Skeletal muscle cell (primary cell): ENCODE measurements at places on chromosomes 6 and 20.

GRCh38 chr6:167934426-167934864 is 63.0 kb upstream of the KIF25 start:
- no peak for DNase-seq

DNA sequence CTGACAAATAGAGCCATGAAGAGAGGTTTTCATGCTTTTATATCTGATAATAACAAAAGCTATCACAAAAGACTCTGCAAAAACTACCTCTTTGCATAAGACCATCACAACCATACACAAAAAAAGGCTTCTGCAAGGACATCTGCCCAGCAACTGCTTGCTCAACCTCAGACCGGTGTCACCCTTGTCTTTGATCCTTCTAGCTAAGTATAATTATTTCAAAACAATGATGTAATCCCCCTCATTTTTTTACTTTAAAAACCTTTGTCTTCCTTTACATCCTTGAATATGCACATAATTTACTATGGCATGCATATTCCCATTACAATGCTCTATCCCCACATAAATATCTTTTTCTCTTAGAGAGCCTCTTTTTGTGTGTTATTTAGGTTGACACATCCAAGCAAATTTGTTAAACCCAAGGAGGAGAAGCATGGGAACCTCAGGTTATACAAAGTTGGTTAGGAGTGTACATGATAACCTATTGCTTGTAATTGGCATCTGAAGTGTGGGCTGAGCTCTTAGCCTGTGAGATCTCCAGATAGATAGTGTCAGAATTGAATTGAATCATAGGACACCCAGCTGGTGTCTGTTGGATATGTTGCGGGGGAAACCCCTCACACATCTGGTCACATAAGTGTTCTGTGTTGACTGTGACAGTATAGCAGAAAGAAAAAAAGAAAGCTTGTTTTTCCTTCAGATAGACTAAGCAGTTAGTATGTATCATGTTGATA is 20.7 kb upstream of the CGA start:
- DNase-seq, result no peak

- no peak for DNase-seq
Observed at GRCh38 chr6:150275489-150275888, 93.3 kb upstream of the IYD start.

DNA sequence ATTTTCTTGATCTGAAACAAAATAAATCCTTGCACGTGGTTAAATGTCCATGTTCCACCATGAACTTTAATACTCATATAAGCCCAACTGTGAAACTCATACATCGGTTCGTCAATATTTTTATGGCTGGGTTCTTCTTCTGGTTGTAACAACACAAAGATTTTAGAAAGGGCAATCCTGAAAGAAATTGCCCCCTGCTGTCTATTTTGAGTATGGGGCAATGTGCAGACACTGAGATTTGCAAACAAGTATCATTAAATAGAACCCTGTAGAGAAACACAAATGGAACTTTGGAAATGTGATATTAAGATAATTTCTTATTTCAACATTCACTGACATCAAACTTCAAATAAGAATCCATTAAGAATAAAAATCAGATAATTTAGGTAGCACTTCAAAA is 80.2 kb upstream of the PHACTR1 start:
- no peak for DNase-seq

DNA sequence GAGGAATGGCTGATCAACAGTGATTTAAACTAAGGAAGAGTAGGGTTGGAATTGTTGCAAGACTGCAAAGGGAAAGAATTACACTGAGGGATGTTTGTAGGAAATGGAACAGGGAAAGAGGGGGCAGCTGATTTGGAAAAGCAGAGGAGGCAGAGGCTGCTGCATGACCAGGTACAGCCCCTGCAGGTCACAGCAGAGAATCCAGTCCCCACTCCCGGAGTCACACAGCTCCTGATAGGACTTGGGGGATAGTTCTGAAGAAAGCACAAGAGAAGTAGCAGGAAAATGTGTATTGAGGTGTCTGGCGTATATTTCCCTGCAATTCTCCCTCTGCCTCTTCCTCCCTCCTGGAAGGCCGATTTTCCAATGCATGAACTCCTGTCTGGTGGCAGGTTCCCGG is 92.5 kb upstream of the PDE10A start:
- DNase-seq, result no peak

GRCh38 chr6:48472091-48472490 is 361.1 kb upstream of the PTCHD4 start:
- DNase-seq, result no peak

DNA sequence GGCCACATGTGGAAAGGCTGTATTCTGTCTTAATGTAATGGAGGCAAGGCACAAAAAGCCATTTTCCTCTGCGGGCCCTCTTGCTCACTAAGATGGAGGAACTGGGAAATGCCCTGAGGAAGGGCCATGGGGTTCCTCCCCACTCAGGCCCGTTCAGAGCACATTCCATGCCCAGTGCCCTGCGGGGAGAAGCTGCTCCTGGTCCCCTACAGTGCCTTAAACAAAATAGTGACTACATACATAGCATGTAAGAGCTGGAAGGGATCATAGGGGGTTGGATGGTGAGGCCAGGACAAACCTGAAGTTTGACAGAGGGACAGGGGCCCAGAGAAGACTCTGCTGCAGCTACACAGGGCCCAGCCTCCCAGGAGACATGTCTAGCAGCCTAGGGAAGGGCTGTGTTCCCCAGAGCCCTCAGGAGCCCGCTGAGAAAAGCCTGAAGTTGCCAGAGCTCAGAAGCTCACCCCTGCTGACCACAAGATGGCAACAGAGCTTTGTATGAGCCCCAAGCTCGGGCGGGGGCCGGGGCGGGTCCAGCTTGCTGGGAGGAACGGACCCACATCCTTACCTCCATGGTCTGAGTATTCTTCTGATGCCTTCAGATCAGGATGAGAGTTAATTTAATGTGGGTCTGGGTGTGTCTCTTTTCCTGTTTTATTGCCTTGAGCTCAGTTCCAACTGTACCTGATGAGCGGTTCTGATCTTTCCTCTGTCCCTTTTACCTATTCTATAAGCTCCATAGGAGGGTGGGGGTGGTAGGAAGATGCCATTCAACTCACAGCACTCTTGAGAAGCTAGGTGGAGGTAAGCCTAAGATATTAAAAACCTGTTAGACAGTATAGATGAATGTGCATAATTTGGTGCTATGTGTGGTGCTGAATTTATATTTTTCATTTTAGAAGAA is 242.9 kb downstream of the CDC5L start:
- DNase-seq, result no peak

DNA sequence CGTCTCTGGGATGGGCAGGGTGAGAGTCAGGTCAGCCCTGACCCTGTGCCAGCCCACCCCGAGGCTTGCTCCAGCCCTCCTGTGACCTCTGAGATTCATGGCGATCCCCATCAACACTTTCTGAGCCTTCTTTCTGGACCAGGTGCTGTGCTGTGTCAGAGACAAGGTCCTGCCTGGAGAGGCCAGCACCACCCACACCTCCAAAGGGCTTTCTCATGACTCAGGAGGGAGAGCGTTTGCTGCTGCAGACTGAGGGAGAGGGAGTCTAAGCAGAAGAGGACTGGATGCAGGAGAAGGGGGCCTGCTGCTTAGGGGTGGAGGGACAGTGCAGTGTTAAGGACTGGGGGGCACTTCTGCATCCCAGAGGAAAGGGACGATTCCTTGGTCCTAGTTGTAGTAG is 193.5 kb downstream of the LRFN2 start:
- no peak for DNase-seq

DNA sequence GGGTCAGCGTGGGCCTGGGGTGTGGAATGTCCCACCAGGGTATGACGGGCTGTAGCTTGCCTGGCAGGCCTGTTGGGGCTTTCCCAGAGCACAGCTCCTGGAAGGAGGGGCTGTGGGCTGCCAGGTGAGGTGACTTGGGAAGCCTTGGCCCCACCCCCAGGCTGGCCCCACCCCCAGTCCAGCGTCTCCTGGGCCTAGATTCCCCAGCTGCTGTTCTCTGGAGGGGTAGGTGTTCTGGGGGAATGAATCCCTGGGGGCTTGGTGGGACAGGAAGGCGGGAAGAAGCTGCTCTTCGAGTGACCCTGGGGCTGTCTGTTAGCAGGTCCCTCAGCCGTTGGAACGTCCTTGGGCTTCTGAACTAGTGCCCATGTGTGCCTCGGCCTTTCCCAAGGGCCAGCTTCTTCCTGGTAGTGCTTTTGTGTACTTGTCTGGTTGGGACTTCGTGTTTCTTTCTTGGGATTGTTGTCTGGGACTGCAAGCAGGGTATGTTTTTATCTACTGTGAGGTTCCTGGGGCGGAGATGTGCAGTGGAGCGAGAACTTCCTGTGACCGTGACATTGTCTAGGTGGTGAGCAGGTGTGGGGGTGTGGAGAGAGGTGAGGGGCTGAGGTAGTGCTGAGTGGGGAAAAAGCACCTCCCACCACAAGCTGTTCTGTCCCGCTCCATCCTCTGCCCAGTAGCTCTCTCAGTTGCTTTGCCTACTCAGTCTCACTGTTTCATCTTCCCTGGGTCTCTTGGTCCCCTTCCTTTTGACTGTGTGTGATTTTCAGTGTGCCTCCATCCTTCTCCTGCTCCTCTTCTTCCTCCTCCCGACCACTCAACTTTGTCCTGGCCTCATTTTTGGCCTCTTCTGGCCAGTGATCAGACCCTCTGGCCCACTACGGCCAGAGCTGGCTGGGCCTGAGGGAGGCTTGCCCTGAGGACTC is 1.3 kb upstream of the DDR1 start:
- no peak for DNase-seq

GRCh38 chr6:21639316-21639715 is 45.8 kb downstream of the SOX4 start:
- no peak for DNase-seq

- DNase-seq, result no peak
Observed at GRCh38 chr20:16132036-16132798, 441.0 kb downstream of the KIF16B start.

DNA sequence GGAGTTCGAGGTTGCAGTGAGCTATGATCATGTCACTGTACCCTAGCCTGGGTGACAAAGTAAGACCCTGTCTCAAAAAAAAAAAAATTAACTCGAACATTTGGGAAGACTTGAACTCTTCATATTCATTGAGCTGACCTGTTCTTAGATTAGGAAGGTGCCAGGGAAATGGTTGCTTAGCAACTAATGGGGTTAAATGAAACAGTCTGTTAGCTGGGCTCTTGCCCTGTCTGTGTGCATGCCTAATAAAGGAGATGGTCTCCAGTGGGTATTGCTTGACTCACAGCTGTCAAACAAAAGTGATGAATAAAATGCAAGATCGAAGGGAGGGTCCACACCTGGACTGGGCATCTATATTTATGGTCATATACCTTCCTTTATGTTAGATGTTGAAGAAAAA is 101.8 kb downstream of the KLHL32 start:
- no peak for DNase-seq

DNA sequence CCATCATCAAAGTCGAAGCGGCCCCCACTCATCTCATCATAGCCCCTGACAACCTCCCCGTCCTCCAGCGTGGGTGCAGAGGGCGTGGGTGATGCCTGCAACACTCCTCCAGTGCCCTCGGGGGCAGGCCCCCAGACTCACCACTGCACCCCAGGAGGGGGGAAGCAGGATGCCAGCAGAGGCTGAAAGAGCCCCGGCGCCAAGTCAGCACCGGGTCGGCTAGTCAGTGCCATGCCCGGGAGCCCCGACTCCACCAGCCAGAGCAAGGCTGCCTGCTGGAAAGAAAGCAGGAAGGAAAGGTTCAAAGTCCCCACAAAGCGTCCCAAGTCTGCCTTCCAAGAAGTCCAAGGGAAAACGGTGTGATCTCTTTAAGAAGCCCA is 324 bp downstream of the JPH2 start:
- DNase-seq, result no peak

DNA sequence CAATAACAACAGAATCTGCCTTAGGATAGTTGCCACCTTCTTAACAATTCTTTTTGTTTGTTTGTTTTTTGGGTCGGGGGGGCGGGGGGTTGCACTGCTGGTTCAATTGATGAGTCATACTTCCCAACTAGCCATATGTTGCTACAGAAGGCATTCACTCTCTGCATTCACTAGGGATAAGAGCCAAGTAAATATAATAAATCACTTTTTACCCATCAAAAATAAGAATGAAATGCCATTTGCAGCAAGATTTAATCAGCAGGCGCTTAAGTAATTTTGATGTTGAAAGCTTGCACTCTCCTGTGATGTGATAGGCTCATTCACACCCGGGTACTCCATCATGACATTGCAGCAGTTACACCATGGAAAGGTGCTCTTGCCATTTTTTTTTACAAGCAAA is 209.8 kb downstream of the HIVEP2 start:
- peak; percentile 6 for DNase-seq

DNA sequence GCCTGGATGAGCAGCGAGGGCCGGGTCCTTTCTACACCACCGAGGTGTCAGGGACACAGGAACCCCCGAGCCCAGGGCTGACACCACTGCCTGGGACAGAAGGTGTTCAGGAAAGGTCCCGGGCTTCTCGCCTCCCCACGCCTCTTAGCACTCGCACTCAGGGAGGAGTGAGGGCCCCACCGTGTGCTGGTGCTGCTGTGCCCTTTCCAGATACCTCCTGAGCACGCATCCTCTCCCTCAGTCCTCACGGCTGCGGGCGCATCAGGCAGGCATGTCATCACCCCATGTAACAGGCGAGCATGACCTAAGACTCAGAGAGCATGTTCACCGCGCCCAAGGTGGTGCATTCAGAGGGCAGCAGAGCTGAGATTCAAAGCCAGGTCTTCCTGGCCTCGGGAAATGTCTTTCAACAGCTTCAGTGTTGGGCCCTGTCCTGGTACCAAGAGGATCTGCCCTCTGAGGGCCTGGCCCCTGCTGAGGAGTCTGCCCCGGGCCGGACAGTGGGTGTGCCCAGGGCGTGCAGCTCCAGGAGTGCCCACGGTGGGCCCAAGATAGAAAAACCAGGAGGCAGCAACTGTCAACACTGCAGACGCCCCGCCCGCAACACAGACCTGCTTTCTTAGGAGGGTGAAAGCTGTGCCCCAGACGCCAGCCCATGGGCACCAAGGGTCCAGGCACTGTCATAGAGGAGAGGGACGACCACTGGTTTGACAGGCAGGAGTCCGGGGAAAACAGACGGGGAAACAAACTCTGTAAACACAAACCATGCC is 29.2 kb downstream of the TGM2 start:
- no peak for DNase-seq

- DNase-seq, result no peak
Observed at GRCh38 chr20:1539816-1540419, 17.6 kb downstream of the SIRPD start.

GRCh38 chr20:47718398-47718797 is 66.9 kb downstream of the SULF2 start:
- DNase-seq, result no peak

DNA sequence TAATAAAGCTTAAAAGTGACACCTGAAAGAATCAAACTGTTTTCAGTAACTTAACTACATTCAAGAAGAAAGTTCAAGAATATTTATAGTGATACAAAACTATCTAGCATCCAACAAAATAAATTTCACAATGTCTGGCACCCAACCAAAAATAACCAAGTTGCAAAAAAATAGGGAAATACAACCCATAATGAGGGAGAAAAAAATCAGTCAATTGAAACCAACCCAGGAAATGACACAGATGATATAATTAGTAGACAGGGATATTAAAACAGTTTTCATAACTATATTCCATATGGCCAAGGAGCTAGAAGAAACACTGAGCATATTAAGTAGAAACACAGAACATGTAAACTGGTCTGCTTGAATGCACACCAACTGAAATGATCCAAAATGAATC is 120.2 kb upstream of the BEND3 start:
- DNase-seq, result no peak

- DNase-seq, result no peak
Observed at GRCh38 chr20:37905671-37906613, 3.0 kb downstream of the VSTM2L start.

- DNase-seq, result no peak
Observed at GRCh38 chr6:43898358-43899131, 128.5 kb downstream of the VEGFA start.

GRCh38 chr6:163147994-163148393 is 266.5 kb upstream of the QKI start:
- DNase-seq, result no peak
